ENCODE measurements at places on chromosomes 7 and 10.

GRCh38 chr7:155222061-155222460 lies 75.6 kb upstream of the INSIG1 start:
- DNase-seq = no peak
- peaks cover 2% of the 10 kb centered on the region for H3K27me3 ChIP-seq
- no peak overlapping the region for H3K27ac ChIP-seq
- H3K4me1 ChIP-seq = peaks cover 3% of the 10 kb centered on the region
- no peaks in the 10 kb centered on the region for H3K36me3 ChIP-seq

DNA sequence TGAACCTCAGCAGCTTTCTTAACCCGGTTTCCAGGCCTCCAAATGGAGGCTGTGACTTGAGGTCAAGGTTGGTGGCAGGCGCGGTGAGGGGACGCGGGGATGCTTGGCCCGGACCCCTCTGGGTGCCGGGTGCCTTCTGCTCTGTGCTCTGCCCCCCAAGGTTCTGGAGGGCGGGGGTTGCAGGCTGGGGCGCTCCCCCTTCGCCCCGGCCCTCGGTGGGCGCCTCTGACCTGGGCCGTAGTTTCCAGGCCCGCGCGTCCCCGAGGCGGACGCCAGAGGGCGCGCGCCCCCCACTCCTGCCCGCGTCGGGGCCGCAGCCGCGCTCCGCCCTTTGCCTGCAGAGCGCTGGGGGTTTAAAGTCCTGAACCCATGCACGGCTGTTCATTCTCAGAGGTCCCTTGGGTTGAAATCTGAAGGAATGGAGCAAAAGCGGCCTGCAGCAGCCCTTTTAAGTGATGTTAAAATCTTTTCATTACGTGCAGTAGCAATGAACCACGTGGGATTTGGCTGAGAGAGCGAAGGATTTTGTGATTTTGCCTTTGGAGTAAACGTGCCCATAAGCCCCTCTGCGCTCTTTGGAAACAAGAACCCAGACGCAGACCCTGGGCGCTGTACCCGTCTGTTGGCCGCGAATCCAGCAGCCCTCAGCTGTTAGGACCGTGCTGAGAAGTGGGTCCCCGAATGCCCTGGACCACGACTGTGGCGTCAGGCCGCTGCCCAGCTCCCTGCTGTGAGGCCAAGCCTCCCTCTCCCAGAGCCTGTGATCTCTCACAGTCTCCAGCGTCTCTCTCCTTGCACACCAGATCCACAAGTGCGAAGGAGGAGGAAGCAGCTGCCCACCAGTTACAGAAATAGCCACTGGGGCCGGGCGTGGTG lies 135.0 kb downstream of the ACTR3B start:
- no peaks in the 10 kb centered on the region for H3K36me3 ChIP-seq
- no peak overlapping the region for H3K4me3 ChIP-seq
- no peak overlapping the region for H3K27ac ChIP-seq
- no peaks in the 10 kb centered on the region for H3K27me3 ChIP-seq
- DNase-seq = no peak

DNA sequence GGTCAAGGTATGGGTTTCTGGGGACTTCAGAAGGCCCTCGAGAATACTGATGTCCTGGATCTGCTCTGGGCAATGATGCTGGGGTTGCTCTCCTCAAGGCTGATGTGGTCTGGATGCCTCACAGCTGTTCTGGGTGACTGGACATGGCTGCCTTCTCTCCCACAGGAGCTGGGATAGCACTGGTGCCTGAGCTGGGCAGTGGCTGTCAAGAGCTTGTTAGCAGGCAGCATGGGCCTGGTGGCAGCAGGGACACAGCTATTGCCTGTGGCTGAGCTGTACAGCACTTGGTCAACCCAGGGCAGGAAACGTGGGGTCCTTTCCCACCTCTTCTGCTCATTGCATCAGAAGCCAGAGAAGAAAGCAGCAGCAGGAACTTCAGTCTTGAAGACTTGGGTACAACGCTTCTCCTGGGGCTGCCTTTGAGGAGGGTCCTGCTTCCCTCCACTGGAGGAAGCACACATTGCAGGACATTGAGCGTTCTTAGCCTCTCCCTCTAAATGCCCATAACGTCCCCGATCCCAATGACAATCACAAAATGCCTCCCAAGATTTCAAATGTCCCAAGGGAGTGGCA lies 13.0 kb downstream of the ADCYAP1R1 start:
- H3K4me3 ChIP-seq = no peak overlapping the region
- no peak for DNase-seq
- no peaks in the 10 kb centered on the region for H3K36me3 ChIP-seq
- no peaks in the 10 kb centered on the region for H3K4me1 ChIP-seq
- H3K27me3 ChIP-seq = peaks cover 5% of the 10 kb centered on the region

DNA sequence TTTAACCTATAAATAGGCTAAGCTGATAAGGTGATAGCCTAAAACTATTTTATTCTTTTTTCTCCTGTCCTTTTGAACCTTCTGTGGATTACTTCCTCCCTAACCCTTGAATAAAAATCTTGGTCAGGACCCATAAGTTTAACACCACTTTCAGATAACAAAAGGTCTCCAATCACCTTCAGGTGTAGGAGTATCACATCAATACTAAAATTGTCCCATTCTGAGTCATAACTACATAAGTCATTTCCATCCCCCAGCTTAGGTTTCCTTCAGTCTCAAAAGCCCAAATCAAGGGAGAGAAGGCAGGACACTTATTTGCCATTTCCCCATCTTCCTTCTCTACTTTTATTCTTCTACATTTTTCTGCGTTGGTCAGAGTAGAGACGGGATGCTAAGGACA lies 56.9 kb upstream of the WNT16 start:
- no peaks in the 10 kb centered on the region for H3K4me1 ChIP-seq
- peaks cover 4% of the 10 kb centered on the region for H3K36me3 ChIP-seq
- H3K4me3 ChIP-seq = no peak overlapping the region
- H3K27me3 ChIP-seq = no peaks in the 10 kb centered on the region
- no peak for DNase-seq

DNA sequence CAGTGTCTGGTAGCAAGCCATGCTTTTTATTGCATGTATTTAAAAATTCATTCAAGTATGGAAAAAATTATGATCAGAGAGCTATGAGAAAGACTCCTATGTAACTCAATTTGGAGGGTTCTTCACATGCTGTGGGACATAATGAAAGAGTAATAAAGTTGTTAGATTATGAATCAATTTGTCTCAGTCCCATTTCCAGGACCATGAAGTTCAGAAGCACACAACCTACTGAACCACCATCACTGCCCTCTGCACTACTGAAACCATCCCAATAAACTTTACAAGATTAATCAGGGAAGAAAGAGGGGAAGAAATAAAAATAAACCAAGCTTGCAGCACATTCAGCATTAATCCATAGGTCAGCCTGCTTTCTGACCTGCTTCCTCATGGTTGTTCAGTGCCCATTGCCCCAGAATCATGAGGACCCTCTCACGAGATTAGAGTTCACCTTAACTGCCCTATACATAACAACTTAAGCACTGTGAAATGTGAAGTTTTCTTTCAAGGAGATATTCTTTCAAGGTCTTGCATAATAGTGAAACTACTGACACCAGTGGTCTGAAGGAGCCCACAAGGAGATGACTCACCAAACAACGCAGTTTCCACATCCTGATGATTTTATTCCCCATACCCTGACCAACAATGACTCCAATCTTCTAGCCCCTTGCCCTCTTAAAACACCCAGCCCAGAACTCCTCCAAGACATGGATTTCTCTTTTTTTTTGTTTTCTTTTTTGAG lies 171.5 kb upstream of the ADCY1 start:
- no peaks in the 10 kb centered on the region for H3K4me1 ChIP-seq
- no peaks in the 10 kb centered on the region for H3K36me3 ChIP-seq
- H3K27ac ChIP-seq = no peak overlapping the region

DNA sequence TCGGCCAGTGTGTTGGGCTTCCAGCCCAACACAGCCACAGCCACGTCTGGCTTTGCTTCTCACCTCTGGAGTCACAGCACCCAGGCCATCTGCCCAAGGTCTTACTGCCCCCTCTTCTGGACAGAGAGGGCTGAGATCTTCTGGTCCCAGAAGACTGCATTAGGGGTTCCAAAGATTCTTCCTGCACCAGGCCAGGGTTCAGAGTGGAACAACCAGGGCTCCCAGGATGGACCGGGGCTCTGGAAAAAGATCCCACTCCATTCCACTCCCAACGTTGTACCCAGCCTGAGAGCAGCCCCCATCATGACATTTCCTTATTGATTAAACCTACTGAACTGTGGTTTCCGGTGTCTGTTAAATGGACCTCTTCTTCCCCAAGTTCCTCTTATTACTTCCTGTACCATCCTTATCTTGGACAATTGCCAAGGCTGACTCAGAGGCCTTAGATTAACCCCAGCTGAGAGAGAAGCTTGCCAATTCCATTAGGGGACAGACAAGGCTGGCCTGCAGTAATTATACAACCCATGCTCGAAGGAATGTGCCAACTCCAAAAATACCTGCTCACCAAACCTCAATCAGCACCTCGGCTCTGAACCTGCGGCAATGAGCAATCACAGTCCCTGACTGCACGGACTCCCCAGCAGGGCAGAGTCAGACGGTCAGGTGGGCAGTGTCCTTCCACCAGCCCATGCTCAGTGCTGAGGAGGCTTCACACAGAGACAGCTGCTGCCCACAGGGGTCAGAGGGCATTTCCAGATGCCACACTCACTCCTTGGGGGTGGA lies 47.9 kb upstream of the NPFFR1 start:
- no peaks in the 10 kb centered on the region for H3K36me3 ChIP-seq
- H3K27ac ChIP-seq = no peak overlapping the region
- H3K4me1 ChIP-seq = peaks cover 9% of the 10 kb centered on the region
- no peaks in the 10 kb centered on the region for H3K27me3 ChIP-seq

DNA sequence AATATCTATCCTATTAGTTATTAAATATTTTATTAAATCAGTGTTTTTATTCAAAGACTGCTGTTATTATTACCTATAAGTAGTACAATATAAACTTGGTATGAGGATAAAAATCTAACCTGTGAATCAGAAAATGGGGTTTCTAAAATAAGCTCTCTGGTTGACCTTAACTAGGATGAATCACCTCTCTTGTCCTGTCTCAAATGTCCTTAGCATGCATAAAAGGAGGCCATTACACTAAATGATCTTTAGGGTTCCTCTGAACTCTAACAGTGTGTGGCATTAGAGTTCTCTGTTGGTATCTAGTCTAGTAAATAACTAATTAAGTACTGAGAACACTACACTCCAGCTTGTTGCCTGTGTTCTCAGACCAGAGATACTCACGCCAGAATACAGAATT lies 143.1 kb upstream of the LRRTM3 start:
- DNase-seq = peak; percentile 25
- H3K27me3 ChIP-seq = no peaks in the 10 kb centered on the region
- no peaks in the 10 kb centered on the region for H3K36me3 ChIP-seq
- no peaks in the 10 kb centered on the region for H3K4me1 ChIP-seq

DNA sequence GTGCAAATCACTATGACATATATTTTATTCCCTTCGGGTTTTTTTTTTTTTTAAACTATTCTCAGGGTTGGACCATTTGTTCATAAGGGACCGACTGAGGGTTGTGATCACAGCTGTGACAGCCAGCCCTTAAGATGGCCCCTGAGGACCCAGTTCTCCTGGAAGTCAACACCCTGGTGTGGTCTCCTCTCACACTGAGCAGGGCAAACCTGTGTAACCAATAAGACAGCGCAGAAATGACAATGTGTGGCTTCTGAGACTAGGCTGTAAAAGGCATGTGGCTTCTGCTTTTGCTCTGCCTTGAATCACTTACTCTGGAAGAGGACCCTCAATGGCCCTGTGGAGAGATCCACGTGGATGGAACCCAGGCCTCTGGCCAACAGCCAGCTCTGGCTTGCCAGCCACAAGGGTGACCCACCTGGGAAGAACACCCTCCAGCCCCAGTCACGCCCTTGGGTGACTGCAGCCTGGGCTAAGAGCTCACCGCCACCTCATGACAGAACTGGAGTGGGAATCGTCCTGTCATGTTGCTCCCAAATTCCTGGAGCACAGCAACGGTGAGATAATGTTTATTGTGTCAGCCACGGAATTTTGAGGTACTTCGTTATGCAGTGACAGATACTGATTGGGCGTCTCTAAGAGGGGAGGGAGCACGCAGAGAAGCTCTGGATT lies 127.1 kb downstream of the CLEC2L start:
- H3K4me1 ChIP-seq = peaks cover 25% of the 10 kb centered on the region
- no peak overlapping the region for H3K27ac ChIP-seq
- no peak overlapping the region for H3K4me3 ChIP-seq
- no peak for DNase-seq

GRCh38 chr10:11279314-11279713 lies 261.6 kb downstream of the CELF2 start:
- no peaks in the 10 kb centered on the region for H3K4me1 ChIP-seq
- no peak for DNase-seq
- no peak overlapping the region for H3K27ac ChIP-seq
- H3K27me3 ChIP-seq = no peaks in the 10 kb centered on the region
- no peak overlapping the region for H3K4me3 ChIP-seq

DNA sequence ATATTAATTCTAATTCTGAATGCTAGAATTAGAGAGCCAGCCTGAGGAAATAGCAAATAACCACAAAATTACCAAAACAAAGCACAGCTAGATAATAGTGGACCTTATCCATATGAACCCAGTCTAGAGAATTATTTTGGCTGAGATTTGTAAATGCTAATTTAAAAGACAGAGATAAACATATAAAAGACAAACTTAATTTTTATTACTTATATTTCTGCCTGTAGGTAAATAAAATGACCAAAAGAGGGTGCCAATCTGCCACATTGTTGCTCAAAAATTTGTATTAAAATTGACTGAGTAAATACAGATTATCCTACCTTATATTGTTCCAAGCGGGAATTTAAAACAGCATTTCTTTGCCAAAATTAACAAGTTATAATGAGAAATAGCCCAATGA lies 20.2 kb downstream of the RTKN2 start:
- peak; percentile 30 for DNase-seq
- H3K27me3 ChIP-seq = no peaks in the 10 kb centered on the region
- H3K27ac ChIP-seq = no peak overlapping the region
- H3K4me1 ChIP-seq = peaks cover 2% of the 10 kb centered on the region

DNA sequence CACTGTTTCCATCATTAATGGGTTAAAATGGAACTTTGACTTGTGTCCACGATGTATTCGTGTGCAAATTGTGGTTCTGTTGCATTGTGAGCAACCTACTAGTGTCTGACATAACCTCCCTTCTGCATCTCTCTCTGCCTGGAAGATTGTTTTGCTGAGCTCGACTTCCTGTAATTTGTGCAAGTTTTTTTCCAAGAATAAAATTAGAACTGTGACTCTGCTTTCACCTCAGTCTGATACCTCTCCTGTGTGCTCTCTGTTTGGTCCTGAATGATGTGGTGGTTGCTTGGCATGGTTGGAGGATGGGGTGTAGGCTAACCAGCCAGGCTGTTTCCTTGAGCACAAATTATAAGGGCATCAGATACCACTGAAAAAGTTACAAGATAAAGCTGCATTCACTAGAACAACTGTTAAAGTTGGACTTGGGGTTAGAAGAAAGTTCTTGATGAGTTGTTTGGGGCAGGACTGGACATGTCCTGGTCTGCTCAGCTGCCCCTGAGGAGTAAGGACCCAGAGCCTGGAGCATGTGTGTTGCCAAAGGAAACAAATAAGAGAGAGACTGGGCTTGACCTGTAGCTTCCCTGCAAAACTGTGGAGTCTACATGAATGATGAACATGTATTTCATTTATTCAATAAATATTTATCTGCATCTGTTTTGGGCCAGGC lies 1.9 kb upstream of the VOPP1 start:
- no peak overlapping the region for H3K4me3 ChIP-seq
- no peaks in the 10 kb centered on the region for H3K27me3 ChIP-seq
- H3K27ac ChIP-seq = peak overlapping the region; percentile 76
- peak; percentile 28 for DNase-seq

Measured in IMR-90 (cell line).